Activated CD4-positive, CD25-positive, alpha-beta regulatory T cell (primary cell): ENCODE measurements at places on chromosomes 1 and 21.
A peak's percentile ranks its signal among the peaks of the same experiment; 100 is the strongest.

DNA sequence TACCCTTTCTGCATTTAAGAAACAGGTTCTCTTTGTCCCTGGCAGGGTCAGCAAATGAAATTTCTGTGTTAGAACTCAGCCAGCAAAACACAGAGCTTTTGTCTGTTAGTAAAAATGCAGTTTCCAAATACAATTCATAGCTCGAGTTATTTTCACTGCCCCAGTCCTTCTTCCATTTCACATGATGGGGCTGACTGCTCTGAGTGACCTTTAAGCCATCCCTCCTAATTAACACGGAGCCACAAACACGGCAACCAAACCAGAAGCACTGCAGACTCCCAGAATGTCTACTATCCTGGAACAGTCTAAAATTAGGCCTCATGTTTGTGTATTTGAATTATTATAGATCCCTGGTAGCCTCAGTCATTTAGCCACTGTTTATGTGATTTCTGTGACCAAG is 99.1 kb upstream of the RGS4 start:
- DNase-seq: no peak

DNA sequence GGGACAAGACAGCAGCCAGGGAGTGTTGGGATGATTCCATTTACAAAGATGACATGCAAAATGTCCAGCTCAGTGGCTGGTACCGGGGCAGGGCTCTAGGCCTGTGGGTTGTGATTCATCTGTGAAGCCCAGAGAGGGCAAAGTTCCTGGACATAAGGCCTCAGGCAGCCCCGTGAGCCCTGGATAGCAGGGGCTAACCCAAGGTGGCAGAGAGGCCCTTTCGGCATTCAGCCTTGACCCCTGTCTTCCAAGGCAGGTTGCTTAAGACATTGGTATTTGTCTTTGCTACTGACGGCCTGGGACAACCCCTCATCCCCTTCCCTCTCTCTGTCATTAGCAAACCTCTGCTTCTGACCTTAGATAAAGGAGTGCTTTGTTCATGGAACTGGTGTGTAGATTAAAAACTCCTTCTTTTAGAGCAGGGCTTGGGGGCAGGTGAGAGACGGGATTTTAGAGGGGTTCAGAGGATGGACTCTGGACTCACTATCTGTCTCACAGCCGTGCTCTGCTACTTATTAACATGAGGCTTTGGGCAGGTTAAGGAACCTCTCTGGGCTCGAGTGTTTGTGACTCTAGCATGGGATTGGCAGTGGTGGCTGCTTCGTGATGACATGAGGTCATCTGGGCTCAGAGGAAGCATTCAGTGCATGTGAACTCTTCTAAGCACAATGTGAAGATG is 36.3 kb downstream of the TMEM51 start:
- DNase-seq: no peak

DNA sequence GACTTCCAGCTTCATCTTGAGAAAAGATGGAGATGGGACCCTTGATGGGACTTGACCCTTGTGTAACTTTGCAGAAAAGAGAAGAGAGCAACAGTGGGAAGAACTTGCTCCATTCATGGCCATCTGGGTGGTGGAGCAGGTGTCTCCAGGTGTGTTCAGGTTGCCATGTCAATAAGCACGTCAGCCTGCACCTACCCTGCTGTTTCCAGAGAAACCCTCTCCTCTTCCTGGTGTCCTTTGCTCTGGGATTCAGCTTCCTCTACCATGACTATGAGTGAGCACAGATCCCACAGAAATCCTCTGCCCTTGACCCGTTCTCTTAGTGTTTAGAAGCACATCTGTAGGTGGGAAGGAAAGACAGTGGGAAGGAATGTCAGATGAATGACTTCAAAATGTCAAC is 21.8 kb upstream of the OTUD3 start:
- no peak for DNase-seq

DNA sequence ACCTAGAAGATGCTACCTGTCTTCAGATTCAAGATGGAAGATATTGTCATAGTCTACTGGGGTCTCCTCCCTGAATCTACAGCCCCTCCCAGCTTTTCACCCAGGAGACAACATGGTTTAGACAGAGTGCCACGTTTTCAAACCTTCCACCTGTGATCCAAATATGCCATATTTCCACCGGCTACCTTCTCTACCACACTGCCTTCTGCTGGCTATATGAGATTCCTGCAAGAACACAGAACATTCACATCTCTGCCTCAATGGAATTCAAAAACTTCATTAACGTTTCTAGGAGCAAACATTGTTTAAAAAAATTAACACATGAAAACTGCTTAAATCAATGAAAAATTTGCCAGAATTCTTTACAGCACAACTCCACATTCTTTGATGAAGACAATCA is 12.9 kb upstream of the LELP1 start:
- no peak for DNase-seq

DNA sequence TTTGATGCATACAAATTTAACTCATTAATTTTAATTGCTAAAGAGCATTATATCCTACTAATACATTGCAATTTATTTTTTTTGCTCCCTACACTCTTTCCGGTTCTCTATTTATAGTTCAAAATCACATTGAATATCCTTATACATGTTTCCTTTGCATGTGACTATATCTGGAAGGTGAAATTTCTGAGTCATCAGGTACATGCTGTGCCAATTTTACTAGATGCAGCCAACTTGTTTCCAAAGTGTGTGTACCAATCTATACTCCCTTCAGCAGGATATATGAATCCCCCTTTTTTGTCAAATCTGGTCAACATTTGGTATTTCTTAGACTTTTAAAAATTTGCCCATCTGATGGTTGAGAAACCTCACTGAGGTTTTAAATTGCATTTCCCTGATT is 602.9 kb upstream of the CAMK1G start:
- DNase-seq: no peak

GRCh38 chr1:30757352-30758120 is at the start of gene LAPTM5:
Gene LAPTM5, minus strand, starts transcription at chr1:30757774. Its CDS starts 29 bp downstream, at chr1:30757745.
- peak; percentile 40 for DNase-seq

DNA sequence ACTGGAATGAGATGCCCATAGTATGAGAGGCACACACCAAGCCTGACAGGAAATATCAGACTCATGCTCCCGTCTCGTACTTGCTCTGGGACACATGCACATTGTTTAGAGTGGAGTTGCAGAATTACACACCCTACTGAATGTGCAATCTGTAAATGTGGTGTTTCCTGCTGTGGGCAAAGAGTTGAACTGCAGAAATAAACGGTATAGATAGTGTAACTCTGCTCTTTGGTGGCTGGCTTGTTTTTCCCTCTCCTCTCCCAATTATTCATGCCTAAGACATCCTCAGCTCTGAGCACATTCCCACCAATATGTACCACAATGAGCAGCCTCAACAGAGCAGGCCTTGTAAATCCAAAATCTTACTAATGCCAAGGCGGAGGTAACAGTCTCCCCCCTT is 90.1 kb upstream of the DIRAS3 start:
- no peak for DNase-seq

- DNase-seq: no peak
These were observed 14.2 kb downstream of the MTF1 start for GRCh38 chr1:37845049-37845646.

DNA sequence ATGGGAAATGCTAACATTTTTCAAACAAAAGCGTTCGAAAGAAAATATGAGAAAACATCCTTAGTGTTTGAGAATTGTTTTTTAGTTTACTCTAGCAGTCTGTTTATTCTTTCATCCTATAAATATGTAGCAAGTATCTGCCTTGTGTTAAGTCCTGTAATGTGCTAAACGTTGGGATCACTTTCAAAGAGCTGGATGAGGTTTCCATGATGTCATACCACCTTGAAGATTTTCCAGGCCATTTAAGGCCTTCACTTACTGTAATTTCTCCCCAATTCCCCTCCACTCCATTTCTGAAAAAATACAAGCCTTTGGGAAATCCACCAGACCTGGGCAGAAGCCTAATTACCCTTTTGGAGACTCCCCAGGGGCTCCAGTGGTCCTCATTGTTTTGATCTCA is 24.2 kb upstream of the CTBS start:
- no peak for DNase-seq

- no peak for DNase-seq
These were observed 37.7 kb downstream of the NRIP1 start for GRCh38 chr21:15027056-15027455.

- no peak for DNase-seq
These were observed 10.4 kb upstream of the CDK18 start for GRCh38 chr1:205494115-205494514.

- DNase-seq: no peak
These were observed 44.4 kb downstream of the HSF2BP start for GRCh38 chr21:43614839-43615238.
